ENCODE measurements at places on chromosomes 13 and 19.
A peak's percentile ranks its signal among the peaks of the same experiment; 100 is the strongest.

DNA sequence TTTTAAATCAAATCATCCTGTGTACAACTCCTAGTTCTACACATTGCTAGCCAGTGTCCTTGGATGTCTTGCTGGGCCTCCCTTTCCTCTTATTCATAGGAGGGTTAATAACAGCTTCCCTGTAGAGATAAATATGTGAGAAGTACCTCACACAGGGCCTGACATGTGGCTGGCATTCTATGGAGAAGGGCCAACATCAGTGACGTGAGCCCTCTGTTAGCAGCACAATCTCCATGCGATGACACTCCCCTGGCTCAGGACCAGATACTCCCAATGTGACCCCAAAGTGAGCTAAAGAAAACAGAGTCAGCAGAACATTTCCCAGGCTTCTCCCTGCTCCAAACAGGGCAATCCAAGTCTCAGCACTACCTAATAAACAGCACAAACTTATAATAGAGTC lies 818.4 kb downstream of the DIAPH3 start:
- no peak for DNase-seq

DNA sequence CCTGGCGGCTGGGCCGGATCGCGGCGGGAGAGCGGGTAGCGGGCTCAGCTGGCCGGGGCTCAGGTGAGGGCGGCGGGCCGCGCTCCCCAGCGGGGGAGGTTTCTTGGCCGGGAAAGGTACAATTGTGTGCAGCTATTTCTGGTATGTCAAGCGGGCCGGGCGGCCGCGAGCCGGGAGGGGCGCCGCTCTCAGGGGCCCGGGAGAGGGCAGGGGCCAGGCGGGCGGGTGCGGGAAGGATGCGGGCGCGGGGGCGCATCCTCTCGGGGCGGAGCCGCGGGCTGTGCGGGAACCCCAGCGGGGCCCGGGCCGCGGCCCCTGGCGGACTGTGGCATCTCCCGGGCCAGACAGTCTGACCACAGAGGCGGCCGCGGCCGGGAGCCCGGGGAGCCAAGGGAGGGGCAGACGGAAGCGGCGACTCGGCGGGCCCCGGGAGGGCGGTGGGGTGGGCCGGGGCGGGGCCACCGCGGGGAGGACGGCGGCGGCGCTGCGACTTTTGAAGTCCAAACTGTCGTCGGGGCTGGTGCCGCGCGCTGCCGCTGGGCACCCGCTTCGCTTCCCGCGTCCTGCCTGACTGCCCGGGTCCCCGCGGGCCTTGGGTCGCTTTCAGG lies at the start of gene LMO7:
TSS of gene LMO7 (plus strand) at position 503 of the 608 bp plus-strand sequence. CDS start 328 bp downstream, outside the sequence.
- DNase-seq: peak; percentile 50

DNA sequence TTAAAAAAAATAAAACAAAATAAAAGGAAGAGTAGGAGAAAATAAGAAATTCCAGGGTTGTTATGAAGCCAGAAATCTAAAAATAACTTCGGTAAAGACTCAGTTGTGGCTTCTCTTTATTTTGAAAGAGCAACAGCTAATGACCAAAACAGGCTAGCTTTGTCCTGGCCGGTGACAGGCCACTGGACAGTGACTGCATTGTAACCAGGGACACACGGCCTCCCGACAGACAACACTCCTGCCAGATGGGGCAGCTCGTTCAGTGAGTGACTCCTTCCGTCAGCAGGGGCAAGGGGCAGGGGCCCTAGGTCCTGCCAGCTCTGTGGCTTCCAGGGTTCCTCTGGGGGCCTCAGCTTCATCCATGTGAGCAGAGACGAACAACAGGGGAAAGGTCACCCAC lies 173.4 kb downstream of the KATNAL1 start:
- DNase-seq: no peak

DNA sequence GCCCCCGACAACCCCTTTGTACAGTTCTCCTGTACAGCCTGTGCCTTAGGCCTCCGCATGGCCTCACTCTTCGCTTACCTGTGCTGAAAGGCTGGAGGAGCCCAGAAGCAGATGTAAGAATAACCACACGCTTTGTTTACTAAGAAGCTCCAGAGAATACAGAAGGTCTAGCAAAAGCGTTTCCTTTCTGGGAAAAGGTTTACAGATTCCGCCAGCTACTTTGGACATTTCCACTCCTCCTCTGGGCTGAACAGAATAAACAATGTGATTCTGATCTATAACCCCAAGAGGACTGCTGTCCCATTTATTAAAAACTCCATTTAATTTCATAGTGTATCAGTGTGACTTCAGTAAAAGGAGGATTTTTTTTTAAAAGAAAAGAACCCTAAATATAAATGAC lies 339.2 kb downstream of the DNAJC15 start:
- DNase-seq: no peak

- DNase-seq: no peak
Observed at GRCh38 chr13:36157480-36157879, 26.3 kb upstream of the DCLK1 start.

DNA sequence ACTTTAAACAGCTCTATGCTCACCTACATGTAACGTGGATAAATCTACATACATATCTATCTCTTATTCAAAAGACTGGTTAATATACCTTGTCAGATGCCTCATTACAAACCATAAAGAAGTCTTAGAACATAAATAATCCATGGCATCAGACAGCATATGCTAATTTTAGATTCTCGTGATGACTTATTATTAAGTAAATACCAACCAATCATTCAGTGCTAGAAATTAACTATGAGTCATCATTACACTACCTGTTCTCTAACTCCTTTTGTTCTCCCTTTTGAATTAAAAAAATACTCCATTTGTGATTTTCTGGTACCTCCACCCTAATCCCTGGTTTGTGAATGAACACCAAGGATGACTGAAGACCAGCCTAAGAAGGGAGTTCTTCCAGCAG lies 754.3 kb upstream of the ARGLU1 start:
- DNase-seq: no peak

DNA sequence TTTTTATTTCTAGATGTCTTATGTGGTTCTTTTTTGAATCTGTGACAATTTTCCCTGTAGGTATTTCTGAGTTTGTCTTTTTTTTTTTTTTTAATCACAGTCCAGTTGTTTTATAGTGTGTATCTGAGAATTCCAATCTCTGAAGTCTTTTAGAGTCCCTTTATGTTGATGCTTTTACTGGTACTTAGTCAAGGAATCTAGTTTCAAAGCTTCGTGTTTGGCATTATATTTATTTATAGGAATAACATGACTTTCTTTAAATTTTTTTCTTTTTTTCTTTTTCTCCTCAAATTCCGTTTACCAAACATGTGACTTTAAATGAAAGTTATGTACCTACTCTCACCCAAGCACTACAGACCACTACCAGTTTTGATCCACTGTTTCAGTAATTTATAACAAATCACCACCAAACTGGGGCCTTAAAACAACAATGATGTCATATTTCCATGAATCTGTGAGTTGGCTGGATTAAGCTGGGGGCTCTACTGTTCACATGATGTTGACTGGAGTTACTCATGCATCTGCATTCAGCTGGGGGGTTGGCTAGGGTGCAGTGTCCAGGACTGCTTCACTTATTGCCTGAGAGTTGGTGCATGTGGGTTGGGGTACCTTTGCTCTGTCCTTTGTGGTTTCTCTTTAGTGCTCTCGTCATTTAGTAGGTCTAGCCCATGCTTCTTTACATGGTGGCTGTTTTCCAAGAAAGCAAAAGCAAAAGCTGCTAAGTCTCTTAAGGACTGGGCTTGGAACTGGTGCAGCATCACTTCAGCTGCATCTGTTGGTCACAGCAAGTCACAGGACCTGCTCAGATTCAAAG lies 22.3 kb downstream of the KCTD4 start:
- no peak for DNase-seq

DNA sequence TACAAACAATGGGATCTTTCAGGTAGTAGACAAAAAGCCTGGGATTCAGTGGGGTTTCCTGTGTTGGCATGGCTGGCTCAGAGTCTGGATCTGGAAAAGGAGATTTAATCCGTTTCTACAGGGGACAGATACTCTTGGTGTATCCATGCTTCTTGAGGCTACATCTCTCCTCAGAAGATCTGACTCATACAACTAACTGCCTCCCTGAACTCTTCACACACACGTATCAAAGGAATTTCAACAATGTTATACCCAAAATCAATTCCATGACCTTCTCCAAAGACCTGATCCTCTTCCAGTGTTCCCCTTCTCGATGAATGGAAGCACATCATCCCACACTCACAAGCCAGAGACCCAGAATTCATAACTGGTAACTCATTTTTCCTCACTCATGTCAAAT lies 435.3 kb upstream of the NBEA start:
- no peak for DNase-seq

- DNase-seq: no peak
Observed at GRCh38 chr13:67588607-67589006, 358.5 kb upstream of the PCDH9 start.

- DNase-seq: no peak
Observed at GRCh38 chr13:94303644-94304174, 175.8 kb downstream of the DCT start.

DNA sequence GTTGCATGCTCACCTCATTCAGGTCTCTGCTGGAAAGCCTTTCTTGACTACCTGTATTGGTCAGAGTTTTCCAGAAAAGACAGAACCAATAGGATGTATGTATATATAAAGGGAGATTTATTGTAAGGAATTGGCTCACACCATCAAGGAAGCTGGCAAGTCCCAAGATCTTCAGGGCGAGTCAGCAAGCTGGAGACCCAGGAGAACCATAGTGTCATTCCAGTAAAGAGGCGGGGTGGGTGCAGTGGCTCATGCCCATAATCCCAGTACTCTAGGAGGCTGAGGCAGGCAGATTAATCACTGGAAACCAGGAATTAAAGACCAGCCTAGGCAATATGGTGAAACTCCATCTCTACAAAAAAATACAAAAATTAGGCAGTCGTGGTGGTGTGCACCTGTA lies 30.4 kb upstream of the FARP1 start:
- DNase-seq: no peak

DNA sequence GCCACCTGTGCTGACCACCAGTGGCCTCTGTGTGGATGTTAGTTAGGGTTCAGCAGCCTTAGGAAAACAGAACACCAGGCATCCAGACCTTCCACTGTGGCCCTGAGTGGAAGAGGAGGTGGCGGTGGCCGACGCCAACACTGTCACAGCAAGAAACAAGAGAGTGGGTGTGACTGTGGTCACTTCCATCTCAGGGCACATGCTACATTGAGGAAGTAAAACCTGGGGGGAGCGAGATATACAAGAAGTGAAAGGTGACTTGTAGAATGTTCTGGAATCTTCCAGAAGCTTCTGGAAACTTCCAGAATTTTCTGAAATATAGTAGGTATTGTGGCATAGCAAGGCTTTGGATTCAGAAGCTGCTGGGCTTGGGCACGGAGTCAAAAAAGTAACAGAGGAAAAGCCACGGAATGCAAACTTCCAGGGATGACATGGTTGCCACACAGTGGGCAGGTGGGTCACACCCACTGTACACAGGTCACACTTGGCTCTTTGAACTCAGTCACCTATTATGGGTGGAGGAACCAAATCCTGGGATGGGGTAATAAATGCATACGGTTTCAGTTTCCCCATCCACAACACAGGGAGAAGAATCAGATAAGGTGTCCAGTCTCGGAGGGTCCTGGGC lies 24.3 kb downstream of the GNG7 start:
- DNase-seq: no peak

DNA sequence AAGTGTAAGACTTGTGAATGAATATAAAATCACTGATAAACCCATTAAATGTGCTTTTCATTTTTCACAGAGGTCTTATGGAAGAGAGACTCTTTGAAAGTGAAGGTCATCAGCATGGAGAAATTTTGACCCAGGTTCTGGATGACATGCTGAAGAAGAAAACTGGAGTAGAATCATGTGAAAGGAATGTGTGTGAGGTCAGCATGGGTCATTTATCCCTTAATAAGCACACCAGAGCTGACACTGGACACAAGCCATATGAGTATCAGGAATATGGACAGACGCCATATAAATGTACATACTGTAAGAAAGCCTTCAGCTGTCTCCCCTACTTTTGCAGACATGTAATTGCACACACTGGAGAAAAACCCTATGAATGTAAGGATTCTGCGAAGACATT lies 29.0 kb downstream of the ZNF20 start:
- DNase-seq: no peak

- DNase-seq: no peak
Observed at GRCh38 chr19:36008336-36008978, at the start of gene SYNE4. Gene SYNE4 (minus strand): TSS chr19:36008813. CDS start chr19:36008681, 132 bp downstream.

- no peak for DNase-seq
Observed at GRCh38 chr19:31461814-31462539, 112.7 kb upstream of the TSHZ3 start.

DNA sequence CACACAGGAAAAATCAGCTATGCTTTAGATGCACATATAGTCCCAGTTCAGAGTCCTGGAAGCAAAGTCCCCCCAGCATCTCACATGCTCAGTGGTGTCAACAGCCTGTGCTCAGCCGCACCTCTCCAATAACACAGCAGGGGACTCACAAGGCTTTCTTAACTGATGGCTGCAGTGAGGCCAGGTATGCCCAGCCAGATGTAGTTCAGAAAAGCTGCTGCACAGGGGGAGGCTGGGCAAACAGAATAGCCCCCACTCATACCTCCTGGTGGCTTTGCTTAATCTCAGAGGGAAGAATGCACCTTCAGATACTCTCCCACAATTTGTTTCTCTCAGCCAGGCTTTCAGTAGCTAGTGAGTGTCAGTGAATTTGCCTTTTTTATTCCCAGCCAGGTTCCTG lies 33.4 kb downstream of the FAM124A start:
- DNase-seq: no peak

DNA sequence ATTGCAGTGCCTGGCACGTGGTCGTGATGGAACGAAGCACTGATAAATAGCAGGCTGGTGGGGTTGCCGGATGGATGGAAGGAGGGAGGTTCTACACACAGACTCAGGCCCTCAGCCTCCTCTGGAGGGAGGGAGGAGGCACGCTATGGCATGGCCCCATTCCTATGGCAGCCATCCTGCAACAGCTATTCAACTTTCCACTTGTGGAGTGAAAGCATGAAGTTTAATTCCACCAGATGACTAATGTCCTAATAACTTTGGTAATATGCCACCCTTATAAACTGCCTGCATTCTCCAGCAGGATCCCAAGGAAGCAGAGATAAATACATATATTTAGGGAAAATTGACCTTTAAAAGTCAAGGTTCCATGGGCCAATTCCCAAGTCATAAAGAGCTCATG lies 92.4 kb downstream of the KL start:
- no peak for DNase-seq

DNA sequence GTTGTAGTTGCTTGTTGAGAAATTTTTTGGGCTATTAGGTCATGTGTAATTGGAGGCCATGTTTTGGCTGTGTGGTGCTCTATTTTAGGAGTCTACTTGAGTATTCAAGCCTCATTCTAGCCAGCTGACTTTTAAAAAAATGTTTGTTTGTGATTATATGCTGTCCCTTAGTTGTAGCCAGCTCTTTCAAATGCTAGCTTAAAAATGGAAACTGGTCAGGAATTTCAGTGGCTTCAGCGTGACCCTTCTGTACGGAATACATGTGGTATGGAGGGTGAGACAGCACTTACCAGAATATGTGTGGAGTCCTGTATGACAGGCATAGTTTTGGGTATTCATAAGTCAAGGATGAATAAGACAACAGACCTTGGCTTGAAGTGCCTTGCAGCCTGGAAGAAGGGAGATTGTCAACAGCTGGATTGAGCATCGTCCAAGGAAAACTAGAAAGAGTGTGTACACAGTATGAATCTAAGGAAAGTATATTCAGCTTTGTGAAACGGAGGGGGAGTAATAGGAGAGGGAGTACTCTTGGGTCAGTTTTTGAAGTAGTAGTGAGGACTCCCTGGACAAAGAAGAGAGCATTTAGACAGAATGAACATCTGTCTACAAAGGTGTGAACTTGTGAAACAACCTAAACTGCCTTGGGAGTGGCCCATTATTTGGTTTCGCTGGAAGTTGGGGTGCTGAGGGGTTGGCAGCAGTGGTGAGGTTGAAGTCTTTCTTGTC lies 20.0 kb upstream of the WTIP start:
- no peak for DNase-seq

- peak; percentile 17 for DNase-seq
Observed at GRCh38 chr13:51154029-51154555, 43.0 kb upstream of the C13orf42 start.

- no peak for DNase-seq
Observed at GRCh38 chr13:60386250-60386649, 10.8 kb upstream of the TDRD3 start.

Measured in activated CD4-positive, alpha-beta T cell treated with anti-CD3 and anti-CD28 coated beads, Interleukin-2, amount 50 U/mL, for 48 hours (primary cell).